Spinal cord (tissue), 10 donors: ENCODE measurements at places on chromosomes 7 and 10.

DNA sequence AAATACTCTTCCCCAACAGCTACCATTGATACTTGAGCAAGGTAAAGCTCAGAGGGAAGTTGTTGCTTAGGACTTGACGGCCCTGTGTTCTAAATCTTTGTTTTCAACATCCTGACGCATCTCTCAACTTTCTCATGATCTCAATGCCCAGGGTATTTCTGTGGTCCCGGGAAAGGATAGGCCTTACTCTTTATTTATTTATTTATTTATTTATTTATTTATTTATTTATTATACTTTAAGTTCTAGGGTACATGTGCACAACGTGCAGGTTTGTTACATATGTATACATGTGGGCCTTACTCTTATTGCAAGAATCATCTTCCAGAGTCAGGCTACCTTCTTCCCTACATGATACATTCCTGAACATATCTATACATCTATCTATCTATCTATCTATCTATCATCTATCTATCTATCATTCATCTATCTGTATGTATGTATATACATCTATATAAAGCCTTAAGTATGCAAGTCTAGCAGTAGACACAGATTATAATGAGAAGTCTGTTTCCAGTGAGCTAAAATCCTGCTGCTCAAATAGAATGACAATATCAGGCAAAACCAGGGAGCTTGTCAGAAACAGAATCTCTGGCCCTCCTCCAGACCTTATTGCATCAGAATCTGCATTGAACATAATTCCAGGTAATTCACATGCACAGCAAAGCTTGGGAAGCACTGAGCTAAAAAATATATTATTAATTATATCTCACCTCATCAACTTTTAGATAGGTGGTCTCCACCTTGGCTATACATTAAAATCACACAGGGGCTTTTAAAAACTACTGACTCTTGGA, 12.2 kb upstream of the CPA5 start:
- no peaks in the 10 kb centered on the region for H3K27me3 ChIP-seq
- no peaks in the 10 kb centered on the region for H3K36me3 ChIP-seq
- peak; percentile 44 for DNase-seq
- no peak overlapping the region for H3K27ac ChIP-seq
- peaks cover 4% of the 10 kb centered on the region for H3K4me1 ChIP-seq

- DNase-seq, result no peak
- H3K27ac ChIP-seq, result no peak overlapping the region
- no peaks in the 10 kb centered on the region for H3K36me3 ChIP-seq
- no peak overlapping the region for H3K4me3 ChIP-seq
- no peaks in the 10 kb centered on the region for H3K4me1 ChIP-seq
These were observed 220.7 kb upstream of the GLI3 start for GRCh38 chr7:42457663-42458062.

DNA sequence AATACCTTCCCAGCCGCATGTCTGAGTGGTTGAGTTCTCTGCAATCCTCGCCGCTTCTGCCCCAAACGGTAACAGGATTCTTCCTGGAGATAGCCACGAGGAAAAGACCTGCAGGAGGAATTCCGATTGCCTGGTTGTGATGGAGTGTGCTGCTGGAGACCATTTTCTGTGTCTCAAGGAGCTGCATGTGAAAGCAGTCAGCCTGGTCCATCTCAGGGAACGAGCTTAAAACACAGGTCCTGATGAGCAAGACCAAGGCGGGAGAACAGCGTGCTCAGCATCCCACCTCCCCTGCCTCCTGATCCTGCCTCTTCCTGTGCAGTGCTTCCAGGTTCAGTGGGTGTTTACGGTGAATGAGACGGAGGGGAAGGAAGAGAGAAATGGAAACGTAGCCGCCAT, 26.5 kb downstream of the VIPR2 start:
- H3K4me1 ChIP-seq, result peaks cover 12% of the 10 kb centered on the region
- H3K4me3 ChIP-seq, result no peak overlapping the region
- H3K27me3 ChIP-seq, result peaks cover 2% of the 10 kb centered on the region
- H3K27ac ChIP-seq, result no peak overlapping the region

- H3K4me1 ChIP-seq, result no peaks in the 10 kb centered on the region
- H3K27ac ChIP-seq, result no peak overlapping the region
- H3K27me3 ChIP-seq, result no peaks in the 10 kb centered on the region
These were observed 24.6 kb upstream of the AKR1B10 start for GRCh38 chr7:134502463-134503371.

DNA sequence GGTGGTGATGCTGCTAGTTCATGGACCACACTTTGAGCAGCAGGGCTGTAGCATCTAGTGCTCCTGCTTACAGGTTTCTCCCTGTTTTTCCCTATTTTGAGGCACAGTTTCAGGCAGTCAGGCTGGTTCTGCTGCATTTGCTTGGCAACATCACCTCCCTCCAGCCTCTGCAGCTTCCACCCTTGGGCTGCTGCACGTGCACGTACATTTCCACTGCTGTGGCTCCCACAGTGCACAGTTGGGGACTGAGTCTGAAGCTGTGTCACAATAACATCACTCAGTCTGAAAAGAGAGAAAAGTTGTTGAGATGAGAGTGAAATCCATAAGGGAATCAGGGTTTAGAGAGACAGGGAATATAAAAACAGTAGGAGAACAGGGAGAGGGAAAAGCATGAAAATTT, 230.7 kb upstream of the FZD1 start:
- H3K27me3 ChIP-seq, result no peaks in the 10 kb centered on the region
- no peak overlapping the region for H3K4me3 ChIP-seq
- H3K4me1 ChIP-seq, result peaks cover 9% of the 10 kb centered on the region
- no peak for DNase-seq
- H3K27ac ChIP-seq, result no peak overlapping the region

DNA sequence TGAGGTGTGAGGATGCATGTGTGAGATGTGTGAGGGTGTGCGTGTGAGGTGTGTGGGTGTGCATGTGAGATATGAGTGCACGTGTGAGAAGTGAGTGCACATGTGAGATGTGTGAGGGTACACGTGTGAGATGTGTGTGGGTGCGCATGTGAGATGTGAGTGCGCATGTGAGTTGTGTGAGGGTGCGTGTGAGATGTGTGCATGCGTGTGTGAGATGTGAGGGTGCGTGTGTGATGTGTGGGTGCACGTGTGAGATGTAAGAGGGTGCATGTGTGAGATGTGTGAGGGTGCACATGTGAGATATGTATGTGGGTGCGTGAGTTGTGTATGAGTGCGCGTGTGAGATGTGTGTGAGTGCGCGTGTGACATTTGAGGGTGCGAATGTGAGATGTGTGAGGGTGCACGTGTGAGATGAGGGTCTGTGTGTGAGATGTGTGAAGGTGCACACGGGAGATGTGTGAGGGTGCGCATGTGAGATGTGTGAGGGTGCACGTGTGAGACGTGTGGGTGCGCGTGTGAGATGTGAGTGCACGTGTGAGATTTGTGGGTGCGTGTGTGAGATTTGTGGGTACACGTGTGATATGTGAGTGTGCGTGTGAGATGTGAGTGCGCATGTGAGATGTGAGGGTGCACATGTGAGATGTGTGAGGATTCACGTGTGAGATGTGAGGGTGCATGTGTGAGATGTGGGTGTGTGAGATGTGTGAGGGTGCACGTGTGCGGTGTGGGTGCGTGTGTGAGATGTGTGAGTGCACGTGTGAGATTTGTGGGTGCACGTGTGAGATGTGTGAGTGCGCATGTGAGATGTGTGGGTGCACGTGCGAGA, 30.5 kb downstream of the PPIF start:
- no peaks in the 10 kb centered on the region for H3K27me3 ChIP-seq
- H3K27ac ChIP-seq, result no peak overlapping the region
- DNase-seq, result no peak
- H3K4me1 ChIP-seq, result peaks cover 52% of the 10 kb centered on the region
- peaks cover 9% of the 10 kb centered on the region for H3K36me3 ChIP-seq
- H3K4me3 ChIP-seq, result no peak overlapping the region
